ENCODE measurements at places on chromosomes 5 and 9.

GRCh38 chr9:78620764-78621163 is 323.8 kb downstream of the PSAT1 start:
- no peak overlapping the region for H3K4me3 ChIP-seq
- no peak for DNase-seq
- H3K36me3 ChIP-seq: no peaks in the 10 kb centered on the region
- H3K27me3 ChIP-seq: no peaks in the 10 kb centered on the region
- H3K4me1 ChIP-seq: no peaks in the 10 kb centered on the region

GRCh38 chr5:95669540-95669939 is 13.3 kb downstream of the SPATA9 start:
- H3K27me3 ChIP-seq: no peaks in the 10 kb centered on the region
- no peaks in the 10 kb centered on the region for H3K4me1 ChIP-seq

- peaks cover 22% of the 10 kb centered on the region for H3K4me1 ChIP-seq
- no peak overlapping the region for H3K4me3 ChIP-seq
- no peak overlapping the region for H3K27ac ChIP-seq
- no peaks in the 10 kb centered on the region for H3K27me3 ChIP-seq
Measured at GRCh38 chr9:129270903-129271431, 92.9 kb upstream of the IER5L start.

DNA sequence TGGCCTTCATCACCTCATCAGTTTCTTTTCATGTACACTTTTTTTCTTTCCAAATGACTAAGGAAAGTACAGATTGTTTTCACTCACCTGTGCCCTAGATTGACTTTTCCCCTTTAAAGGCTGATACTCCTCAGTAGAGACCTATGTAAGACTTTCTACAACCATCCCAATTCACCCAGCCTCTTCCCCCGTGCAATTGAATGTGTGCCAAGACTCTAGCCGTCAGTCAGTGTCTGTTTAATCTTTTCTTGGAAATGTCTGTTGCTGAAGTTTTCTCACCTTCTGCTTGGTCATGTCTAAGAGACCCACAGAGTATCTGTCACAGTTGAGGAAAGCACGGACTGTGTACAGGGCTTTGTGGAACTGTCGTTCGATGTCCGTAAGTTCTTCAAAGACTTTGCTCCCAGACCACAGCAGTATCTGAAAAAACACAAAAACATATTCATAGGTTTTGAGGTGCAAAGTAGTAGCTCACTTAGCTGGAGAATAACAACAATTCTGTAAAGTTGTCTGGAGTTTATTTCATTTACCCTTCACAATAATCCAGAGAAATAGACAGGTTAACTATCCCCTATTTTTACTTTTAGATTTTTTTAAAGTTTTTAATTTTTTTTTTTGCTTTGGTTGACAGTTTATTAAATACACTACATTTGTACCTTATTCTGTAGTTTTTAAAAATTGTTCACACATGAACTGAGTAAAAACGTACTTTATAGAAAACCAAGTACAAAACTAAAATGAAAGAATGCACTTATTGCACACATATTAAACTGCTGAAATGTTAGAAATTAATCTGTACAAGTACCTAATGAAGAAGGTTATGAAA is 13.6 kb downstream of the PDE6A start:
- no peaks in the 10 kb centered on the region for H3K4me1 ChIP-seq
- H3K27me3 ChIP-seq: peaks cover 19% of the 10 kb centered on the region
- no peak overlapping the region for H3K27ac ChIP-seq
- no peaks in the 10 kb centered on the region for H3K36me3 ChIP-seq
- no peak overlapping the region for H3K4me3 ChIP-seq
- no peak for DNase-seq

DNA sequence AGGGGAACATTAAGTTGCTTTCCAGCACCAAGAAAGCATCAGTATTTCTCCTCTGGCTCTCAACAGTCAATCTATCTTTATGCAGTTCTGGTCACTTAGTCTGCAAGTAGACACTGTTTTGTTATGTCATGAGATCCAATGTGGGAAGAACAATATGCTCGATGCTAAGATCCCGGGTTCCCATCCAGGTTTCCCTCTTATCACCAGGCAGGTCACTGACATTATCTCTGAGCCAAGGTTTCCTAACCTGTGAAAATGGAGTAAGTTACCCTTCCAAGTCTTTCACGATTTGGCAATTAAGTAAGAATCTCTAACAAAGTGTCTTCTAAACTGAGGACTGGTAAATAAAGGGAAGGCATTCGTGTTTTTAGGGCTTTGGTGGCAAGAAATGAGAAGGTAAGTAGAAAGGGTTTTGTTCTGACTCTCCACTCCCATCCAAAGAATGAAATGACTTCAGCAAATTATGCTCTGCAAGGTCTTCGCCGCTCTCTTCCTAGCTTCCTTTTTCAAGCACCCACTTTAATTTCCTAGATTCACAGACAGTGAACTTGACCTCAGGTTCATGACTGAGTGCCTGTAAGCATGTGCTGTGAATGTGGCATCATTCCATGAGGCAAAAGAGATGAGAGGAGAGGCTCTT is 86.4 kb downstream of the DCP2 start:
- H3K36me3 ChIP-seq: no peaks in the 10 kb centered on the region
- H3K27me3 ChIP-seq: no peaks in the 10 kb centered on the region
- DNase-seq: no peak
- no peak overlapping the region for H3K27ac ChIP-seq

Data from activated naive CD4-positive, alpha-beta T cell treated with anti-CD3 and anti-CD28 coated beads for 36 hours (primary cell).